ENCODE measurements at places on chromosomes 1 and 21.

GRCh38 chr1:19445417-19446342 is 39.7 kb downstream of the CAPZB start:
- no peak for DNase-seq

DNA sequence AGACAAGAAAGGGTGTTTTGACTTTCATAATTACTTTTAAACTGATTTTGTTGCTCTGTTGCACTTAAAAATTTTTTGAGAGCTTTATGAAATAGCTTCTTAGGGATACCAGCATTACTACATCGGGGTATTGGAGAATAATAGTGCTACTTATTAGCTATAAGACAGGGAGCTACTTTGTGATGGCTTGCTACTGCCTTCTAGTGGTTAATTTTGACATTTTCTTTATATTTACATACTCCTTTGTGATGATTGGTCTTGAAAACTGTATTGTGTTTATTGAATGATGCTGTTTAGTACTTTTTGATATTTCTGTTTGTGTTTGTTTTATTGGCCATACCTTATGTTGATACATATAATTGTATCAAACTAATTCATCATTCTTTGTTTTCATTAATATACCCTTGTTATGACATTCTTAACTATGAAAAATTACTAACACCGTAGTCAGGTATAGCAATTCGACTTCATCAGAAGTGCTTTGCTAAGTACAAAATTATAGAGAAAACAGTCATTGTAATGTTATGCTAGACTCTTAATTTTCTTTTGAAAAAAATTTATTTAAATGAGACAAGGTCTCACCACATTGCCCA is 85.5 kb downstream of the CLIC4 start:
- DNase-seq = peak; percentile 74

- peak; percentile 68 for DNase-seq
These were observed 37.3 kb downstream of the MFSD2A start for GRCh38 chr1:39992234-39992633.

GRCh38 chr1:7677111-7677510 is 94.0 kb upstream of the VAMP3 start:
- no peak for DNase-seq

DNA sequence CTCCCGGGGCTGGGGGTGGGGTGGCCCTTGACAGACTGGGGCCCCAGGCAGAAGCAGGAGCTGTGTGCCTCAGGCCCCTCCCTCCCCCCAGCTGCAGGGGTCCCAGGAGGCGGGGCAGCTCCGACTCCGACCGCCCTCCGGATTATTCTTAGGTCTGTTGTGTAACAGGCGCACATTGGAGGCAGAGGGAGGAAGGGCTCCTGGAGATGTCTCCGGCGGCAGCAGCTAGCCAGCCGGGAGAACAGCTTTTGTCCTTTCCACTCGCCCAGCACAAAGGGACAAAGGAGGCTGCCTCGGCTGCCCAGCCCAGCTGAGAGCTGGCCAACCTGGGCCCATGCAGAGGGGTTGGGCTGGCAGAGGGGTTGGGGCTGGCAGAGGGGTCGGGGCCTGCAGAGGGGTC is 29.7 kb upstream of the PLCH2 start:
- DNase-seq = peak; percentile 37

- DNase-seq = peak; percentile 35
These were observed 12.3 kb downstream of the ARHGEF10L start for GRCh38 chr1:17551755-17552234.
